ENCODE measurements at places on chromosomes 7 and 10.

- DNase-seq = peak; percentile 55
Measured at GRCh38 chr7:103148994-103149807, at the start of gene NAPEPLD. Gene NAPEPLD (minus strand): TSS chr7:103149099. CDS start chr7:103128776, 20,323 bp downstream.

DNA sequence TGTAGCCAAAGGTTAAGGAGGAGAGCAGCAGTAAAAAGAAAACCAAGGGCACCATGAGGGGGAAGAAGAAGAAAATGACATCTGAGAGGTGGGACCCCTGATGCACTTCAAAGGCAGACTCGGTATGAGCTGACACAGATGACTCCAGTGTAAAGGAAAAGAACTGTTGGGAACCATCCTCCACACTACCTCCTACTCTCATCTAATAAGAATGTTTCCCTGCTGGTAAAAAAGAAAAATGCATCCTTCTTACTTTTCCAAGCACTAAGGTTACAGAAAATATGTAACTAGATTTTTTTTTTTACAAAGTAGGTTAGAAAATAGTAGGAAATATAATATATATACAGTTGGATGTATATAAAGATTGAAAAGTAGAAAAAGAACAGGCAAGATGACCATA lies 16.9 kb downstream of the TAS2R41 start:
- no peak for DNase-seq

DNA sequence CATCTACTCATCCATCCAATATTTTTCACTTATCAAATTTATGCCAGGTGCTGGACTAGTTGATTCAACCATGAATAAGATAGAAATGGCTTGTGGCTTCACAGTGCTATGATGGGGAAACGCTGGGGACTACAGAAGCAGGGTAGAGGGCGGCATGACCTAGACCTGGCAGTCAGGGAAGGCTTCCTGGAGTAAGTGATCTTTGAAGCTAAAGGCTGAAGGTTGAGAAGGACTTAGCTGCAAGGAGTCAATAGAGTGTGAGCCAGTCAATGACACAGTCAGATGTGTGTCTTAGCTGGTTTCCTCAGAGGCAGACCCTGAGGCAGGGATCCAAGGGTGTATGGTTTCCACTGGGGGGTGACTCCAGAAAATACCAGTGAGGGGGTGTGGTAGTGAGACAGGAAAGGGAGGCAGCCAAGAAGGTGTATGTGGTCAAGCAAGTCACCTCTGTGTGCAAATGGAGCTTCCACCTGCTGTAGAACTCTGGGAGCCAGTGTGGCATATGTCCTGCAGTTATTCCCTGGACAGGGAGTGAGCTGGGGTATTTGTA lies 10.3 kb downstream of the PRF1 start:
- DNase-seq = no peak

- no peak for DNase-seq
Measured at GRCh38 chr10:109430043-109430760, 493.1 kb downstream of the XPNPEP1 start.

GRCh38 chr10:28616514-28616913 lies 60.8 kb upstream of the BAMBI start:
- no peak for DNase-seq

- DNase-seq = no peak
Measured at GRCh38 chr7:115533785-115534184, 496.8 kb downstream of the TFEC start.

DNA sequence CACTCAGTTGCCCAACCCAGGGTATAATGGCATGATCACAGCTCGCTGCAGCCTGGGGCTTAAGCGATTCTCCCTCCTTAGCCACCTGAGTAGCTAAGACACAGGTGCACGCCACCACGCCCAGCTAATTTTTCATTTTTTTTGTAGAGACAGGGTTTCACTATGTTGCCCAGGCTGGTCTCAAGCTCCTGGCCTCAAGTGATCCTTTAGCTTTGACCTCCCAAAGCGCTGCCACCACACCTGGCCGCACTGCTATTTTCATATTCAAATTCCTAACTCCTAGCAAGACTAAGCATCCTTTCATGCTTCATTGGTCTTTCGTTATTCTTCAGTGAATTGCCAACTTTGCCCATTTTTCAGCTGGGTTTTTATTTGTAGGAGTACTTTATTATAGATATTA lies 30.4 kb upstream of the DAGLB start:
- no peak for DNase-seq

GRCh38 chr7:107815254-107815882 lies 12.3 kb upstream of the SLC26A3 start:
- no peak for DNase-seq
